Activated naive CD8-positive, alpha-beta T cell treated with anti-CD3 and anti-CD28 coated beads, Interleukin-2, amount 50 U/mL, for 16 hours (primary cell): ENCODE measurements at places on chromosomes 16 and 17.

- DNase-seq: no peak
Observed at GRCh38 chr17:39485555-39485954, 24.3 kb downstream of the CDK12 start.

GRCh38 chr16:15653227-15653626, 3.2 kb downstream of the NDE1 start:
- DNase-seq: no peak

GRCh38 chr17:7293816-7294613, 424 bp downstream of the YBX2 start:
- DNase-seq: no peak

DNA sequence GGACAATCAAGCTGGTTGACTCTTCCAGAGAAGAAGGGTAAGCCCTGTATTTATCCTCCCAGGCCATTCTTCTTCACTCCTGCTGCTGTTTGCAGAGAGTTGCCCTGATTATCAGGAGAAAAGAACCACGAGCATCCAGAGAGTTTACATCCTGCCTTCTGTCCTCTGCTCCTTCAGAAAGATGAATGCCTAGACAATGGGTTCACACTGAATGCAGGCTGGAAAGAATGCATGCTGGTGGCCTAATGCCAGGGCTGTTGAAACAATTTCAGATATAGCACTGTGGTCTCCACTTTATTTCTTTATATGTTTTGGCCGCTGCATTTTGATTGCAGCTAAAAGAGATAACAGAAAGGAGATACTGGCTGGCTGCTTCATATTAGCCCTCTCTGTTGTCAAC, 21.2 kb upstream of the HAS3 start:
- DNase-seq: no peak

DNA sequence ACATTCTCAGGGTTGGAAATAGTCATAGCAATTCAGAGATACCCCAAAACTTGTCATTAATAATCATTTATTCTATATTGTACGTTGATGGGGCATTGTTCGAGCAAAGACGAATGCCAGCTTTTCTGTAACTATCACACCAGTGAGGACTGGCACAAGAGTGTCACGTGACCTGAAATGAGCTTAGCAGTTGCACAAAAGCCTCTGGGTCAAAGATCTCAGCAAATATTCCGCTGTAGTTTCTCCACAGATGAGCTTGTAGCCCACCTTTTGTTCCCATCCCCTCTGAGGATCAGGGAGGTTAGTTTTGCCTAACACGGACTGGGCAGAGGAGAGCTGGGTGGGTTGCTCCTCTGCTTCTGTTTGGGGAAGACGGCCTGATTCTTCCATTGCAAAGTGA, 18.2 kb downstream of the IRX3 start:
- no peak for DNase-seq

- DNase-seq: no peak
Observed at GRCh38 chr17:2928294-2928890, 132.2 kb downstream of the RAP1GAP2 start.

- DNase-seq: no peak
Observed at GRCh38 chr17:2263183-2264066, 40.2 kb downstream of the SMG6 start.
